ENCODE measurements at places on chromosomes 1 and 21.

DNA sequence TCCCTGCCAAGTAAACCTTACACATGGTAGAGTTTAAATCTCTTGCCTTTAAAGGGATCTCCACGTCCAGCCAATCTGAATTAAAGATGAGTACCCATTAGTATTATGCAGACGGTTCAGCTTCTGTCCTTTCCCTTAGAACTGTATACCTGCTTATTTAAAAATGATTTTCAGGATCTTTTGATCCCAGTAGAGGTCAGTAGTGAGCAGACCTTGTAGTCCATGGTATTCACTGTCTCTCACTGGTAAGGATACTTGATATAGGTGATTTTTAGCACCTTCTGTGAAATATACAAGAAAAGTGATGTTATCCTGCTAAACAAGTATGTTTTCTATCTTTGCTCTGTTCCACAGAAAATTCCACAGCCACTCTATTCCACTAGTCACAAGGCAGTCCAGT lies 1211.6 kb upstream of the ADGRL4 start:
- no peak for DNase-seq

DNA sequence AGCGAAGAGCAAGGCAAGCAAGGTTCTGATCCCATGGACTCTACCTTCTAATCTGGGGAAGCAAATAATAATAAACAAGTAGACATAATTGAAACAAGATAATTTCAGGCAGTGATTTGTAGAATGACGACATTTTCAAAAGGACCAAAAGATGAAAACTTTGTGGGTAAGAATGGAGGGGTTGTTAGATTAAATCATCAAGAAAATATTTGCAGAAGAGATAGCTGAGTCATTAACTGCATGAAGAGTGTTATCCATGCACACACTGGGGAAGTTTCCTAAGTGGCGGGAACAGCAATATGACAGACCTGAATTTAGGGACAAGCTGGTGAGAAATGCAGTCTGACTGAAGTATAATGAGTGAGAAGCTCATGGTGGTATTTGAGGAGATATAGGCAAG lies 583.1 kb upstream of the RGS18 start:
- DNase-seq: no peak

DNA sequence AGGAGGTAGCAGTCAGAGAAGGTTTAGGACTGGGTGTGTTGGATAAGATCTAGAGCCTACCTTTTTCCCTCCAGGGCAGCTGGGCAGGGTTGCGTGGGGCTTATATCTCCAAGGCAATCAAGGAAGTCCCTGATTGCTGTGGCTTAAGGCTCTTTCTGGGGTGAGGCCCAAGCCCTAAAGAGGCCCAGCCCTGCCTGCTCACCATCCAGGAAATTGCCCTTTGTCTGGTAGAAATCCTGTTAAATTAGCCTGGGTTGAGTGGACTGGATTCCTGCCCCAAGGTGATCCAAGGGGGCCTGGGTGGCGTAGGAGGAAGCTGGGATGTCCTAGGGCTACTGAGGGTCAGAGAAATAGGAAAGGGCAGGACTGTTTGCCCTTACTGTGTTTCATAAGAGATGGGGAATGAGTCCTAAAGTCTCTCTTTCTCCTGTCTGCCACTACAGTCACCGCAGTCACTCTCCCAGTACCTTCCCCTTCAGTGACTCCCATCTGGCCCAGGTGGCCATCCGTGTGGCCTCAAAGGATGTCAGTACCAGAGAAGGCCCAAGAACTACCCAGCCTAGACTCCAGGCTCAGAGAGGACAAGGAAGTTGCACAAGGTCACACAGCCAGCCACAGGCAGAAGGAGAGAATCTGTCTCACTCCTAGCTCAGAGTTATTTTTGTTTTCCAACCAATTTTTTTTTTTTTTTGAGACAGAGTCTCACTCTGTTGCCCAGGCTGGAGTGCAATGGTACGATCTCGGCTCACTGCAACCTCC lies 25.8 kb downstream of the MFSD2A start:
- no peak for DNase-seq

DNA sequence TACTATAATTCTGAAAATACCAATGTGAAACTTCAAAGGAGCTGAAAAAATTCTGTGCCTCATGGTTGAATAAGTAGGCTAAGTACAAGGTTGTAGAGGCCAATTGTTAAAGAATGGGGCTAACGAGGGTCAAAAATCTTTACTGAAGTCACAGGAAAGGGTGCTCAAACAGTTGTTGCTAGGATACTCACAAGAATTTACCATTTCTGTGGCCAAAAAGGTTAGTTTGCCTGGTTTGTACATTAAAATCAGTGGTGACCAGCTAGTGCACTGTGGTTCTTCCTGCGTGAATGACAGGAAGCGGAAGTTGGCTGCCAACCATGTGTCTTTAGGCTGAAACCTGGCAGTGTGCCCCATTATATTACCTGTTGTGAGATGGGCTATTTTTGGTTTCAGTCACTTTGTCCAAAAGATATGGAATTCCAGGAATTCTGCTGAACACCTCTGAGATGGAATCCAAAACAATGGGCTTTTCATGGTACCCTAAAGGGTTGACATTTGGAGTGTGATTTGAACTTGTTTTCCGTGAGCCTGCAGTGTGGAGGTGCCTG lies 13.5 kb downstream of the MAP3K21 start:
- no peak for DNase-seq

- no peak for DNase-seq
These were observed 93.8 kb upstream of the CCDC190 start for GRCh38 chr1:162954824-162955223.

DNA sequence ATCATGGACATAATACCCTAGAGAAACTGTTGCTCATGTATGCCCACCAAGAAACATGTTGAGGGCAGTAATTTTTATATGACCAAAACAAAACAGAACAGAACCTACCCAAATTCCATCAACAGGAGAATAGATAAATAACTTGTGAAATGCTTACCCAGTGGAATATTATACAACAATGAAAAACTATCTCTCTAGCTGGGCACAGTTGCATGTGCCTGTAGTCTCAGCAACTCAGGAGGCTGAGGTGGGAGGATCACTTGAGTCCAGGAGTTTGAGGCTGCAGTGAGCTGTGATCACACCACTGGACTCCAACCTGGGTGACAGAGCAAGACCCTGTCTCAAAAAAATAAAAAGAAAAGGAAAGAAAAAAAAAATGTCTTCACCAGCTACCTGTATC lies 37.6 kb upstream of the RCSD1 start:
- DNase-seq: no peak

DNA sequence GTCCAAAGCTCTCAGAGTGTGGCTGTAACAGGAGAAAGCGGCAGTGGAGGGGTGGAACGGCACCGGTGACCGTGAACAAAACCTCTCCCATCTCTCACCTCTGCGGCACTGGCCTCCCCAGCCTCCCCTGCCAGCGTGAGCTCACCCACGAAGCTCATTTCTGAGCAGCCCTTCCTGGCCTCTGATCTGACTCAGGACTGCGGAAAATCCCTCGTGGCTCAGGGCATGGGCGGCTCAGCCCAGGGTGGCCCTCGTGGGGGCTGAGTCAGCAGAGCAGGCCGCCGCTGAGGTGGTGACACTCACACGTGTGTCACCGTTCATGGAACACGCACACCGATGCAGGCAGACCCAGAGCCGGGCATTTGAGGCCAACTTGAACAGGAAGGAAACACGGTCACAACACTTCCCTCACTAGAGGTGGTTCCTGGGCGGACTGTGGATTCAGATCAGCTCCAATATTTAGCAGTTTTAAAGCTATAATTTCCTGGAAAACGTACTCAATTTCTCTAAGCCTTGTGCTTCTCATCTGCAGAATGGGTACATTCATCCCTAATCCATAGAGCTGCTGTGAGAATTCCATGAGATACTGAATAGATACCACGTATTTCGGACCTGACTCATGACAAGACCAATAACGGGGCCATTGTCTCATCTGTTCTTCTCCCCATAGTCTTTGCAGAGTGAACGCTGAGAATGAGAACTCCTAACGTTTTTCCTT lies 115.0 kb upstream of the TMPRSS2 start:
- no peak for DNase-seq

GRCh38 chr1:29249170-29249691 lies 12.9 kb downstream of the PTPRU start:
- peak; percentile 84 for DNase-seq

GRCh38 chr1:37474697-37475379 lies 458 bp downstream of the ZC3H12A start:
- DNase-seq: no peak

- DNase-seq: peak; percentile 63
These were observed 177.7 kb upstream of the EDN2 start for GRCh38 chr1:41662061-41662764.

DNA sequence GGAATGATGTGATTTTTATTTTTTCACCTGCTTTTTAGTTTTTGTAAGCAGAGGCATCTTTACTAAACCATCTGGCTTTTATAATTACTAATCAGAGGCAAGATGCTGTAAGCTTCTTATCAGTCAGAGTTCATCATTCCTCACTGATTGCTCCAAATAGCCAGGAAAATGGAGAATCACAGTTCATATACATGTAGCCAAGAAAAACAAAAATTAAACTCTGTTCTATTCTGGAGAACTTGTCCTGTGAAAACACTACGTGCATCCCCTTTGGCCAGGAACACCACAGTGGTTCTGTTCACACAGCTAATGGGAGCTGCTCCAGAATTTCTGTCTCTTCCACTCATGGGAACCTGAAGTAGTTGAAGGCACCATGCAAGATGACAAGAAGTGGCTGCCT lies 725.5 kb upstream of the CHRM3 start:
- no peak for DNase-seq

DNA sequence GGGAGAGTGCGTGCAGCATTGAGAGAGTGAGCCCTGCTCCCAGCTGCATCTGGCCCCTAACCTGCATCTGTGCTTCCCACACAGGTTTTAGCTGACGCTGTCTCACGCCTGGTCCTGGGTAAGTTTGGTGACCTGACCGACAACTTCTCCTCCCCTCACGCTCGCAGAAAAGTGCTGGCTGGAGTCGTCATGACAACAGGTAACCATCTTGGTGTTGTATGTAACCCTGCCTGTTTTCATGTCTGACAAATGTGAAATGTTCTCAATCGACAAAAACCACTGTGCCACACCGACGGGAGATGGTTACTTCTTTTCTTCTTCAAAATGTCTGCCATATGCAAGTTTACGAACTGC lies 105.8 kb downstream of the ADARB1 start:
- no peak for DNase-seq

DNA sequence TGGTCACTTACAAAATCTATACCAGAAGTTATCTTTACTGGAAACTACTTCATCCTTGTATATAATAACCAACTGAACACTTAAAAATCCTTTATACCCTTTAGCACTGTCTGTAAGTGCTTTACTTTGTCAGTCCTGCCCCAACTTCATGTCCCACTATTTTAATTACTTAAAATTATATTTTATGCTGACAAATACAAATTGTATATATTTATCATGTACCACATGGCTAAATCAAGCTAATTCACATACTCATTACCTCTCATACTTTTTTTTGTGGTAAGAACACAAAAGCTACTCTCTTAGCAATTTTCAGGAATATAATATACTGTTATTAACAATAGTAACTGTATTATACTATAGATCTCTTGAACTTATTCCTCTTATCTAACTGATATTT lies 63.0 kb downstream of the EVI5 start:
- DNase-seq: no peak

DNA sequence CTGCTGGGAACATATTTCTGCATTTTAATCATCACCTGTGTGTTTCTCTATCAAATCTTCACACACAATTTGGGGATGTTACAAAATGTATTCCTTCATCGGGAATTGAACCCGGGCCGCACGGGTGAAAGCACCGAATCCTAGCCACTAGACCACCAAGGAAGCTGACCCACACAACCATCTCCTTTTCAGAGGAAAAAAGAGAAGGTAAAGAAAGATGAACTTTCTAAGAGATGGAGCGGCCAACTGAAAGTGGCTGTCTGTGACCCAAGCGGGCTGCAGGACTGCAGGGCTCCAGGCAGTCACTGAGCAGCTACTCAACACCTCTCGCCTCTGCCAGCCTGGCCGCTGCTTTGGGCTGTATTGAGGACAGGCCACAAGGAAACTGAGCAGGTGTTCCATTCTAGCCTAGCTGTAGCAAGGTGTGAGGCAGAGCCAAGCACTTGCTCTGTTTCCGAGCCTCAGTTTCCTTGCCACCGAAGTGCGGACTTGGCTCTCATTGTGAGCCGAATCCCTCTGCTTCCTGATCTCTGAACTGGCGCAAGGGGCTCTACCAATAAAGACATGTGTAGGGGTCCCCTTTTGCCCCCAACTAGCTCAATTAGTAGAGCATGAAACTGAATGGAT lies 156.9 kb upstream of the NBPF11 start:
- DNase-seq: peak; percentile 75

- no peak for DNase-seq
These were observed 301.4 kb downstream of the ZNF326 start for GRCh38 chr1:90296327-90296726.

GRCh38 chr1:68230901-68231626 lies 1.3 kb downstream of the WLS start:
- DNase-seq: no peak

GRCh38 chr1:36818771-36819170 lies 215.5 kb downstream of the GRIK3 start:
- no peak for DNase-seq

- DNase-seq: no peak
These were observed 1602.9 kb downstream of the KCNT2 start for GRCh38 chr1:195005338-195005737.

DNA sequence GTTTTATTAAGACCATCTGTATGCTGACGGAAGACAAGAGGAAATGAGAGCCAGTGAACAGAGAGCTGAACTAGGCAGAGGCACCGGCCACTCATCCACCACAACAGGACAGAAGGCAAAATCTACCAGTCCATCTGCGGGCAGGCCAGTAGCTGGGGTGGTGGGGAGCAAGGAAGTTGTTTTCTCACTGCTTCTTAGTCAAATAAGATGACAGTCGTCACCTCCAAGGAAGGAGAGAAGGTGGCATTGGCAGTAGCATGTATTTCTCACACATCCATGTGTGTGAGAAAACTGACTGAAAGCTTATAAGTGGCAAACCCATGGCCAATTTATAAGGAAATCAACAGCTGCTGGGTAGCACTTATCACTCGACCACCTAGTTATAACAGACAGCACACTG lies 8.2 kb downstream of the TTC13 start:
- no peak for DNase-seq

GRCh38 chr1:38730511-38731397 lies 128.8 kb downstream of the RRAGC start:
- DNase-seq: no peak
